ENCODE measurements at places on chromosomes 16 and 17.

DNA sequence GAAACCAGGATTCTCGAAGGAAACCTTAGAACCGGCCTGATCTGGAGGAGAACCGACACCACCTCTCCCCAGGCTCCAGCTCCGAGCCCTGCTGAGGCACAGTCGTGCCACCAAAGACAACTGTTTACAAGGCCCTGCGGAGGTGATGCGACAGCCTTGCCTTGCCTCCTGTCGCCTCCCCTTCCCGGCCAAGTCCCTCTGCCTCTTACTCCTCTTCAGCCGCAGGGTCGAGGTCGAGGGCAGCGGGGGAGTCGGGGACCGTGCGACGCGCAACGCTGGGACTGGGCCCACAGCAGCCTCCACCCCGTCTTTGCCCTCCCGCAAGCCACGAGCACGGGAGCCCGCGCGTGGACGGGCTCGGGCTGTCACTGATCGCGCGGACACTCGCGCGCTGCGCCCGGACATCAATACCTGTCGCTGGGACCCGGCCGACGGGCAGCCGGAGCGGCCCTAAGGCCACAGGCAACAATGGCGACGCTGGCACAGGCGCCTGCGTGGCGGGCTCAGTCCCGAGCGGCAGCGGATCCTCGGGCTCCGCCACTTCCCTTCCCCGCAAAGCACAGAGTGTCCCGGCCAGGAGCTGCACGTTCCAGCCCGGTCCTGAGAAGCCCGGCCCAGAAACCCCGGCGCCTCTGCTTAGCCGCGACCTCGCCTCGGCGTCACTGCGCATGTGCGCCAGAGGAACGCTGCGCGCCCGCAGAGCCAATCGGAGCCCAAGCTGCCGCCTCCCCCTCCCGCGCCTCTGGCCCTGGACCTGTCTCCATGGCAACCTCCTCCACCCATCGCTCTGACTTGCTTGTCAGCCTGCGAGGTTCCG is at the start of gene ZNF287:
Gene ZNF287, minus strand, starts transcription at position 664 of the 817 bp plus-strand sequence. CDS start 1,473 bp downstream, outside the sequence.
- peak; percentile 85 for DNase-seq

DNA sequence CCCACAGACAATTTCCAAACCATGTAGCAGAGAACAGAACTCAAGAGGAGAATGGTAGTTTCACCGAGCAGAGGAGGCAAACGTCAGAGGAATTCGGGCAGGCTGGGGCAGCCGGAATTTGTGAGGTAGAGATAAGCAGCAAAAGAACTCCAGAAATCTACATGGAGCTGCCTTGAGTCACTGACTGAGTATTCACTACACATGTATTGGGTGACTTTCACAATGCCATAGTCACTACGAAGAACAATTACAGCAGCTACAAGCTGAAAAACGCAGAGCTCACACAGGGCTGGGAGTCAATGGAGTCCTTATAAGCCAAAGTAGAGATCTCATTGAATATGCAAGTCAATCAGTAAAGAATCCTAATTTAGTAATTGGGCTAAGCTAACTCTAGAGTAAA is 13.4 kb downstream of the CMC2 start:
- peak; percentile 86 for DNase-seq

- no peak for DNase-seq
Observed at GRCh38 chr16:84175350-84176081, 11.3 kb downstream of the TAF1C start.

DNA sequence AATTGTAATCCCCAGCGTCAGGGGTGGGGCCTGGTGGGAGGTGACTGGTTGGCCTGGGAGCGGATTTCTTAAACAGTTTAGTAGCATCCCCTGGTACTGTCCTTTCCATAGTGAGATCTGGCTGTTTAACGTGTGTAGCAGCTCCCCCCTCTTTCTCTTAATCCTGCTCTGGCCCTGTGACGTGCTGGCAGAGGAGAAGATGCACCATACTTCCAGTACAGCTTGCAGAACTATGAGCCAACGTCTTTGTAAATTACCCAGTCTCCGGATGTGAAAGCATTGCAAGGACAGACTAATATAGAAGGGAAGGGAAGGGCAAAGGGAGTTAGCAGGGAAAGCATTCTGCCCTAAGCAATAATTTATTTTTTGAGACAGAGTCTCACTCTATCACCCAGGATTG is 83.9 kb downstream of the RMI2 start:
- no peak for DNase-seq

DNA sequence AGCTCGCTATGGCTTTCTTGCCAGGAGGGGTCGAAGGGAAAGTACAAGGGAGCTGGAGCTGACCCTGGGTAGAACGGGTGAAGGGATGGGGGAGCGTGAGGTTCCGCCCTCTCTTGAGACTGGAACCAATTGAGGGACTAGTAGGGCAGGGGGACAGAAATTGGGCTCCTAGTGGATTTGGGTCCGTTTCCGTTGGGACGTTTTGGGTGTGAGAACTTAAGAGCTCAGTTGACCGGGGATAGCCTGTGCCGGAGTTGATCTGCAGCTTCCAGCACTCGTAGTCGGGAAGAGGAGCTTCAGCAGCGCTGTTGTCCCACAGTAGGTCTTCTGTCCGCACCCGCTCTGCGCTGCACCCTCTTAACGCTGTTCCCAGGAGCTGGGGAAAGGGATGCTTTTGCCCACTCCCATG is 481 bp downstream of the CNTROB start:
- peak; percentile 31 for DNase-seq

DNA sequence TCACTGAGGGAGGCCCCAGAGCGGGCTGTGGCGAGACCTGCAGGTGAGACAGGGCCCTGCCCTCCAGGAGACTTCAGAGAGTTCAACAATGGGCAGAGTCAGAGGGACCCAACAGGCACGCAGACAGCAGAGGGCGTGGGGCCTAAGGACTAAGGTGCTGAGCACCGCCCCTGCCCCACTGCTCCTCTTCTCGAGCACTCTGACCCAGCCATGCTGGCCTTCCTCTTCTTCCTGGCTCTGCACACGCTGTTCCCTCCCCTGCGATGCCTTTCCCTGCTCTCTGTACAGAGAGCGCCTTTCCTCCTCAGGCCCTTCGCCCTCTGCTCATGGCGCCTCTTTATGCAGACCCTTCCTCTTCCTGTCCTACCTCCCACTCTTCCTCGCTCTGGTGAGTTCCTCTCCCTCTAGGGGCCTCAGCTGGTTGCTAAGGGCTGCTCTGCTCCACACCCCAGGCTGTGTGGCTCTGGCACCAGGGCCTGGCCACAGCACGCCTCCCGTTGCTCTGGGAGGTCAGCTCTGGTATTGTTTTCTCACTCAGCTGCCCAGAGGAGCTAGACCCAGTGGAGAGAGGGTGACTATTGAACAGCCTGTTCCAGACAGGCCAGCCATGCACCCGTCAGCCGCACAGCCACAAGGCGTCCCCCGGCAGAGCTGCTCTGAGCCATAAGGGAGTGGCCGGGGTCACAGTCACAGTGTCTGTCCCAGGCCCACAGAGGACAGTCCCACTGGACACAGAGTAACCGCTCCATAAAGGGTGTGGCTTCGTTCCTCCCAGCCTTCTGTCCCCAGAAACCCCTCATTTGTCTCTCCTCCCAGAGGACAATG is 13.6 kb upstream of the RASD1 start:
- DNase-seq, result no peak

DNA sequence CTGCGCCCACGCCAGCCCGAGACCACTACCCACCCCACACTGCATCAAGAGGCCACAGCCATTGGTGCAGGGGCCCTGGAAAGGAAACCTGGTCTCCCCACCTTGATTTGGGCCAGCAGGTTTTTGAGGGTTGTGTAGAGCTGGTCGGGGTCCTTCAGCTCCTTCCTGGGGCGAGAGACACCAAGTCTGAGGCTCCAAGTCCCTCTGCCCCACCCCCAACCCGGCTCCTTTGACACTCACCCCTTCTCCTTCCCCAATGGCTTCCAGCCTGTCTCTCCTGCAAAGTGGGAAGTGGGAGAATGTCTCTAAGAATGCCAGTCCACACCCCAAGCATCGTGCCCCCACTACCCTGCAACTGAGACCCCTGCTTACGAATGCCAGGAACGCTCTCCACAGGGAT is 1.6 kb upstream of the DHX58 start:
- DNase-seq, result no peak

DNA sequence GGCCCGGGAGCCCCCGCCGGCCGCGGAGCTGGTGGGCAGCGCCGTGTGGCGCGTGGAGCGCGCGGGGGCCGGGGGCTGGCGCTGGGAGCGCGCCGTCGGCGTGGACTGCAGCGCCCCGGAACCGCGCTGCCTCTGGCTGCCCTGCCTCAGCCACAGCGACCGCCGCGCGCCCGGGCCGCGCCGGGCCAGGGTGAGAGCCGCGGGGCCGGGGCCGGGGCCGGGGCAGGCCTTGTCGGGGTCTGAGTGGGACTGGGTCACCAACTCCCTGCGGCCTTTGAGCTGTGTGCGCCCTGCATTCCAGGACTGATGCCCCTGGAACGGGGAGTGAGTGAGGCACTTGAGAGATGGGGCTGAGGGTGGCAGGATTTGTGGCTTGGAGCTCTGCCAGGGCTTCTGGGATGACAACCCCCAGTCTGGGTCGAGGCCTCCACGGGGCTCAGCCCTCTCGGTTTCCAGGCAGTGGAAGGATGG is 25.7 kb downstream of the ARHGAP23 start:
- peak; percentile 61 for DNase-seq

DNA sequence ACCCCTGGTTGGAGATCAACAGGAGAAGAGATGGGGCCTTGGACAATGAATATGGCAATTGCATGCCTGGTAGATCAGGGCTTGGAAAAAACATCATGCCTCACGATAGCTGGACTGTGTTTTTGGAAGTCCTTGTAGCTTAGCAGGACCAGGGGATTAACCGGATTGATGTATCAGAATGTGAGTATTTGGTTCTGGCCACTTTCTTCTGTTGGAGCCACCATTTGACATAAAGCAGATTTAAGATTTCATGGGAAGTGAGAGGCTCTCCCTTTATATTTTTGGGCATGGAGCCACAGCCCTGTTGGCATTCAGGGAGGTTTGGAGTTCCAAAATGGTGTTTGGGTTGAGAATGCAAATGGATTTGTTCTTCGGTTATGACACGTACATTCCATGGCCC is 424.7 kb upstream of the MAF start:
- DNase-seq, result no peak

GRCh38 chr16:82634955-82635610 is 8.3 kb downstream of the CDH13 start:
- DNase-seq, result no peak

DNA sequence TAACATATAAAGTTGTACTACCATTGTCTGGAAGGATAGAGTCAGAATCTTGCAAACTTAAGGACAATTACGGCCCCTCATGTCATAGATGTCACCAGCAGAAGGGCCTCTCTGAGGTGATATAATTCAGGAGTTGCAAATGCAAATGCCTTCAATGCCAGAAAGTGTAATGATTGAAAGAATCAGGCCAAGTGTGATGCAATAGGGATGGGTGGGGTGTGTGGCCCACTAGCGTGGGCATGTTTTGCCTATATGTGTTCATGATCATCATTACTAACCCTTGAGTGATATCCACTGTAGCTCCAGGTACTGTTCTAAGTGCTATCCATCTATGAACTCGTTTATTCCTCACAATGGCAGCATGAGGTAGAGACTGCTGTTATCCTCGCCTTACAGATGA is 1.1 kb downstream of the DHRS7C start:
- DNase-seq, result no peak

GRCh38 chr16:10688291-10688690 is 6.4 kb downstream of the TEKT5 start:
- DNase-seq, result no peak

DNA sequence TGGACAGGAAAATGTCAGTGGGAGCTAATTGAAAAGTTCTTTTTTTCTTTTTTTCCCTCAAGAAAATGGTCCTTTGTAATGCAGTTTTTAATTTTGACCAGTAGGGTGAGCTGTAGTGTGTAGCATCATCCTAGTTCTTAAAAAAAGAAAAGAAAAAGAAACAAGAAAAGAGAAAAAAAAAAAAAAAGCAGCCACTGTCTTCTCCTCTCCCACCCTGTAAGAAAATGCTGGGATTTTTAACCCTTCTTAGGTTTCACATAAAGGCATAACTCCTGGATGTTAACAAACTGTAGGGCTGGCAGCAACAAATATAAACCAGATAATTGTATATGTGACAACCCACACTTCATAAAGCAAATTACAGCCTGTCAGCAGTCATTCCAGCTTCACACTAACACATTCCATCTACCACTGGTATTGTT is 78.1 kb downstream of the SKAP1 start:
- peak; percentile 55 for DNase-seq

DNA sequence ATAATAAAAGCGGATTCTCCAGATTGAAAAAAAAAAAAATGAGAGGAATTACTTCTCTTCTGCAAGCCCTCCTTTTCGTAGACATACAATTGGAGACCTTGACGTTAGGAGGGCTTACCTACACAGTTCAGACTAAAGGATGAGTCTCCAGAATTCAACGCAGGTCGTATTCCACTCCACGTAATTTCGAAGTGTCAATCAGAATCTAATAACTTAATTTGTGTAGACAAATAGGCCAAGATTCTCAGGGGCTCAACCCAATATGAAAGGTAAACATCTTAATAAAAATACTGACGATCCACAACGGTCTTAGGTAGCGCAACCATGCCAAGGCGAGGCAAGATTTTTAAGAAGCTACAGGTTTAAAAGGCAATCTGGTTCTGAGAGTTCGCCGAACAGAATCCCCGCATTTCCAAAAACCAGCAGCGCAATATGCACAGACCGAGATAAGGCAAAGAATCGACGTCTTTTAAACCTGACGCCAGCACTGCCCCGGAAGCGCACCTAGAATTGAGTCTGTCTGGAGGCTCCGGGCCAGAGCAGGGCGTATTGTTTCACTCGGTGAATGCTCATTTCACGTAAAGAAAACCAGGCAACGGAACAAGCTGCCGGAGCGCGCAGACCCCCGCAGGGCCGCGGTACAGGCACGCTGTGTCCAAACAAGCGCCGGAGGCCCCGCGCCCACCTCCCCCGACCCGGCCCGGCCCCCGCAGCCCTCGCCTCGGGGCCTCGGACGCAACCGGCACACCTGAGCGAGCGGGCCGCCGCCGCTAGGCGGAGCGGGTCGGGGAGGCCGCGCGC is 623 bp downstream of the MBTPS1 start:
- DNase-seq, result peak; percentile 39

DNA sequence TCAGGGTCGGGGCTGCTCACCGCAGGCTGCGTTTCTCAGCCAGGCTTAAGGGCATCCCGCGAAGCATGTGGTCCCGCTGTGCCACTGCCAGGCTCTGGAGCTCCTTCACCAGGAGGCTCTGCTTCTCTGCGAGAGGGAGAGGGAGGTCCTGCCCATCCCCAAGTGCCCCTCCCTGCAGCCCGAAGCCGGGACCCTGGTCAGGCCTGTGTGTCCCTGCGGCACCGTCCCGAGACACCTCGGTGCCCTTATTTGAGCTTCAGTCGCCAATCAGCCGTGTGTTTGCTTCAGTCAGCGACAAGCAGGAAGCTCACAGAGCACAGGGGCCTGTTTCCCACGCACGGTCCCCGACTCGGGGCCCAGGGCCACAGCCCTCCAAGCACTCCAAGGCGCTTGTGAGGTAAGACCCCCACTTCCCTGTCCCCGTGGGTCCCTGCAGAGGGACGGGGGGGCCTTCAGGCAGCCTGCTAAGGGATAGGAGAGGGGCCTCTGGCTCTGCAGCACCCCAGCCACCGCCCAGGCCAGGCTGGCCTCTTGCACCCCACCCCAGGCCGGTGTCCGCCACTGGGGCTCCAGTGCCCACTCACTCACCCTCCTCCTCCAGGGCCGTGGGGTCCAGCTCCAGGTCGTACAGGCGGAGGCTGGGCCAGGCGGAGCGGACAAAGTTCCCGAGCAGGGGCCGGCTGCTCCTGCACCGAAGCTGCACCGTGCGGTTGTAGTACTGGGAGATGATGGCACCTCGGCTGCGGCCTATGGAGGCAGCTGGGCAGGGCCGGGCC is 3.2 kb downstream of the TMC6 start:
- DNase-seq, result no peak

- DNase-seq, result no peak
Observed at GRCh38 chr16:79261944-79262552, 338.5 kb downstream of the MAF start.

GRCh38 chr17:82832411-82832810 is 7.4 kb downstream of the ZNF750 start:
- no peak for DNase-seq

GRCh38 chr17:75394332-75394918 is 11.1 kb downstream of the GRB2 start:
- DNase-seq, result no peak
